Stimulated activated naive CD8-positive, alpha-beta T cell treated with anti-CD3 and anti-CD28 coated beads, Interleukin-15, Interleukin-2, amounts not matched to agents 100 U/mL and 50 U/mL, for 24 hours (primary cell): ENCODE measurements at places on chromosomes 16 and 17.

DNA sequence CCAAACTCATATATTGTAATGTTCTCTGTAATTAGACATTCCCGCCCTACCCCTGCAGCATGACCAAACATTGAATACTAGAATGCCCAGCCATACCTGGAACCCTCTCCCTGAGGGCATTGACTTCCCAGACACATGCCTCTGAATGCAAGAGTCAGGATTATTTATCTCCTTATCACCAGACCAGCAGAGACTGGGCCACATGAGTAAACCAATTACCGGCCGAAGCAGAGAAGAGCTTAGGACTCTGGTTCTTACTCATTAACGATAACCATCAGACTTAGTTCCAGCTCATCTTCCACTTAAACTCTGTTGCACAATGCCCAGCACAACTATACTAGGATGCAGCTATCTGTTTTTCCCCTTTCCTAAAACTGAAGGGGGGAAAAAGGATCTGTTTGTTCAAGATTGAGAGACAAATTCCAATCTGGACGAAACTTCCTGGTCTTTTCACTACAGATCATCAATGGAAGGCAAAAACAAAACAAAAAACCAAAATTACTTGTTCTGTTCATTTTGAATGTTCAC, 88.2 kb upstream of the CORO6 start:
- no peak for DNase-seq

GRCh38 chr16:57514791-57515600, 21.4 kb downstream of the CCDC102A start:
- no peak for DNase-seq

- DNase-seq = no peak
These were observed 3.0 kb upstream of the SLFN5 start for GRCh38 chr17:35239823-35240222.

DNA sequence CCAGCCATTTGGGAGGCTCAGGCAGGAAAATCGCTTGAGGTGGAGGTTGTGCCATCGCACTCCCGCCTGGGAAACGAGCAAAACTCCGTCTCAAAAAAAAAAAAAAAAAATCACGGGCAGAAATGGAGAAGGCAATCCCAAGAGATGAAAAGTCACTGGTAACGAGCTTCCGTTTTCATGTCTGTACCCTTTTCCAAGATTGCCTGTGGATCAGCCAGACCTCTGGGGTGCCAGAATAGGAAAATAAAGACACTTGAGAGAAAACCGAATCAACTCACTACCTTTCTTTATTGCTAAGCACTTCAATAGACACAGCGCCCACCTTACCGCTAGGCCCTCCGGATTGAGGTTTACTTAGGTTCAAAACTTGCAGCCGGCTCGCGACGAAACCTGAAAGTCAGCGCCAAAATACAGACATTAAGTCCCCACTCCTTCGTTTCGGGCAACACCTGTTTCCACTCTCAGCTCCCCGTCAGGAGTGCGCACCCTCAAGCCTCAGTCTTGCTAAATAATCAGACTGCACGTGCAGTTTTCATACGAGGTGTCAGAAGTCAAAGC, 970 bp upstream of the TRAF7 start:
- peak; percentile 37 for DNase-seq

- DNase-seq = no peak
These were observed 13.5 kb downstream of the CDIP1 start for GRCh38 chr16:4525069-4525468.

- peak; percentile 56 for DNase-seq
These were observed 24.4 kb downstream of the LAT start for GRCh38 chr16:29009050-29009837.

DNA sequence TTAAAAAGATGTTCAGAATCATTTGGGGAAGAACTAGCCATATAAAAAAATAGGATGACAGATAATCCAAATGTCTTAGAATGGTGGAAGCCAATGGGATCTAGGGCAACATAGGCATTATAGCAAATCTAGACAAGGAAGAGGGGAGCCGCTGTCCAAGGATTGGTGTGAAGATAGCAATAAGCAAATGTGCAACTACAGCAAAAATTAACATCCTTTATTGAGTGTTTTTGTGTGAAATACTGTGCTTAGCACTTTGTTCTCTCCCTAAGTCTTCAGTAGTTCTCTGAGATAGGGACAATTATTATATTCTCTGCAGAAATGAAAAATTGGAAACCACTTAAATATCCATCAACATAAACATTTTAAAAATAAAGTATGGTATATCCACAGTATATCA, 177.0 kb downstream of the PHKB start:
- no peak for DNase-seq

GRCh38 chr17:73782641-73783381, 138.6 kb upstream of the SDK2 start:
- DNase-seq = no peak

GRCh38 chr16:88479793-88480760, 27.0 kb downstream of the ZFPM1 start:
- peak; percentile 46 for DNase-seq

- DNase-seq = no peak
These were observed 24.0 kb downstream of the MAP3K14 start for GRCh38 chr17:45292696-45293412.

GRCh38 chr17:81027591-81028505, 7.1 kb upstream of the BAIAP2 start:
- no peak for DNase-seq

- peak; percentile 81 for DNase-seq
These were observed at the start of gene NOL3 for GRCh38 chr16:67170168-67170948. Gene NOL3, plus strand, starts transcription at chr16:67170538.

DNA sequence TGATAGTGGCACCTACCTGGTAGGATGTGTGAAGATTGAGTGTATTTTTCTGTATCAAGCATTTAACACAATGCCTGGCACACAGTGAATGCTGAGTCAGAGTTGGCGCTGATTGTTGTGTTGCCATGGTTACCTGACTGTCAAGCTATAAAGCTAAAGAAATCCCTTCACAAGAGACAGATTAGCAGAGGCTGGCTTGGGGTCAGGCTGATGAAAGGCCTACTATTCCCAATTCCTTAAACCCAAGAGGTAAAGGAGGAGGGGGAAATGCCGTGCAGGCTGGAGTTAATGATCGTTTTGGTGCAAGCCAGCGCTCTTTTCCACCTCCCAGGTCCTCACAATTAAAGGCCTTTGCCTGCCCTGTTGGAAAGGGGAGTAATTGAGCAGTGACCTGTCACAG, 5.9 kb downstream of the CLEC19A start:
- no peak for DNase-seq

DNA sequence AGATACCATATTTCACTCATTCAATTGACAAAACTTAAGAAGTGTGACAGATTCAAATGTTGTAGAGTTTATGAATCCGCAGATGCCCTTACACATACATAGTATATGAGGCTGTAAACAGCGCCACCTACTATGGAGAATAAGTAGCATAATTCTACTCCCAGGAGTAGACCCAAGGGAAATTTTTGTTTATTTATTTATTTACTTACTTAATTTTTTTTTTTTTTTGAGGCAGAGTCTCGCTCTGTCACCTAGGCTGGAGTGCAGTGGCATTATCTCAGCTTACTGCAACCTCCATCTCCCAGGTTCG, 35.5 kb downstream of the GAN start:
- no peak for DNase-seq

DNA sequence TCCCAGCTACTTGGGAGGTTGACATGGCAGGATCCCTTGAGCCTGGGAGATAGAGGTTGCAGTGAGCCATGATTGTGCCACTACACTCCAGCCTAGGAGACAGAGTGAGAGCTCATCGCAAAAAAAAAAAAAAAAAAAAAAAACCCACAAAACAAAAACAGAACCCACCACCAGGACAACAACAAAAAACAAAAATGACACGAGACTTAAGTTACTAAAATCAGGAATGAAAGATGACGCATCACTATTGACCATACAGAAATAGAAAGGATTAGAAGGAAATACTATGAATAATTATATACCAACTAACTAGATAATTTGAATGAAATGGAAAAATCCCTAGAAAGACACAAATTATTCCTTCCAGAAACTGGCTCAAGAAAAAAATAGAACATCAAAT, 432.4 kb upstream of the PMFBP1 start:
- DNase-seq = no peak

DNA sequence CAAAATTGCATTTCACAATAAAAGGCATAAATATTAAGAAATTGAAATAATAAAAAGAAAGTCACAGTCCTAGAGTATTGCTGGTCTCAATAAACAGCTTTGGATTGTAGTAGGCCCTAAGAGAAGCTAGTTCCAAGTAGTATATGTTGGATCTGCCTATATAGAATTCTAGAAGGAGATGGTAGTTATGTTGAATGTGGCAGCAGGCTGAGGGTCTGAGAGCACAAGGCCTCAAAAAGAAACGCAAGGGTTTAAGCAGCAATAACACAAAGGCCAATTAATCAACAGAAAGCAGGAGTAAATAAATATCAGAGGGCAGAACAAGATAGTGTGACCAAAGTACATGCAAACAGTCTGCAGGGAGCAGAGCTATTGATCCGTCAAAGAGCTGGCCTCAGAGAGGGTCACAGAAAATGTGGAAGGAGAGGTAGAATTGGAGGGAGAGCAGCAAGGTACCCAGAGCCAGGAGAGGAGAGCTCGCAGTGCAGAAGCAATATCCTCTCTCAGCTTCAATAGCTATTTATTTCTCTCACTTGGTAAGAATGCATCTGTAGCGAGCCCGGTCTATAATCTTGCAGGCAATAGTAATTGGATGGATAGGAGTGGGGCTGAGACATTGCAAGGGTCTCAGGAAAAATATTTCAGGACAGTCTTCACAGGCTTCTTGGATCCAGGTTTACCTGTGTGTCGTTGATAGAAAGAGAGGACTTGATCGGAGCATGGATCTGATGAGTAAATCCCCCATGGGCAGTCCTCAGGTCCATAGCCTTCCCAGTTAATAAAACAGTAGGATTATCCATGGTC, 25.1 kb upstream of the MED13 start:
- no peak for DNase-seq

- DNase-seq = no peak
These were observed 29.0 kb upstream of the IRF8 start for GRCh38 chr16:85869785-85870558.

DNA sequence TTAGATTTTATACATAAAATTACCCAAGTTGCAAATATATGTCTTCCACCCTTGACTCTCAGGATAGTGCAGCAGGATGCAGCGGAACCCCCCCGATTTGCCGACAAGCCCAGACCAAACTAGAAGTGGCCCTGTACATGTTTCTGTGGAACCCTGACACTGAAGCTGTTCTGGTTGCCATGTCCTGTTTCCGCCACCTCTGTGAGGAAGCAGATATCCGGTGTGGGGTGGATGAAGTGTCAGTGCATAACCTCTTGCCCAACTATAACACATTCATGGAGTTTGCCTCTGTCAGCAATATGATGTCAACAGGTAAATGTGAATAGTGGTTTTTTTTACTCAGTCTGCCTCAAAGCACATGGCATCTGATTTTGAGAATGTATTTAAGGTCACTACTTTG, 70.7 kb downstream of the OMG start:
- DNase-seq = no peak

- DNase-seq = no peak
These were observed 126.8 kb upstream of the PSMD7 start for GRCh38 chr16:74169687-74170376.

- DNase-seq = no peak
These were observed 108.7 kb downstream of the SMG6 start for GRCh38 chr17:2194889-2195335.

GRCh38 chr16:66344533-66345145, 21.9 kb upstream of the CDH5 start:
- peak; percentile 49 for DNase-seq

DNA sequence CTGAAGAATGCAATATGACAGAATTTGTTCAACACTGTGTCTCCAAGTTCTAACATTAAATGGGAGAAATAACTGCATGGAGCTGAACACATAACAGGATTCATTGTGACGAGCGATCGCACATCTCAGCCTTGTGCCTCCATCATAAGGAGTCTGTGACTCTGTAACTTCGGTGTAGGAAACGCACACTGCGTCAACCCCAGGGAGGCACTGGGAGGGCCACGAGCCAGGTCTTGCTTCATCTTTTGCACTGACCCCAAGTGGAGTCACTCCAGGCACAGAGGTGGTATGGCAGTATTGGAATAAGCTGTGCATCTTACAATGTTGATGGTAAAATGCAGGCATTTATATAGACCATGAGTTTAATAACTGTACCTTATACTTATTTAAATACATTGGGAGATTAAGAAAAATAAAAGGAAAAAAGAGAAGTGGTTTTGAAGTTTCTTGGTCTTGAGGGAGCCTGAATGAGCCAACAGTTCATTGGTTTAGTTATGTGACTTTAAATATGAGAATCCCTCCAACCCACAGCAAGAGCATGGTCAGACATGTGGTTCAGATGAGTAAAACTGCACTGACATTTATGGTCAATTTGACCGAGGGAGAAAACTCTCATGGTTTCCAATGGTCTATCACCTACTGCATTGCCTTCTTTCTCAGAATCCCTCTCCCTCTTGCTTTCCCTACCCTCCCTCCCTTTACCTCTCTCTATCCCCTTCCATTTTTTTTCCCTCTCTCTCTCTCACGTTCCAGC, 5.7 kb upstream of the PMP22 start:
- no peak for DNase-seq

DNA sequence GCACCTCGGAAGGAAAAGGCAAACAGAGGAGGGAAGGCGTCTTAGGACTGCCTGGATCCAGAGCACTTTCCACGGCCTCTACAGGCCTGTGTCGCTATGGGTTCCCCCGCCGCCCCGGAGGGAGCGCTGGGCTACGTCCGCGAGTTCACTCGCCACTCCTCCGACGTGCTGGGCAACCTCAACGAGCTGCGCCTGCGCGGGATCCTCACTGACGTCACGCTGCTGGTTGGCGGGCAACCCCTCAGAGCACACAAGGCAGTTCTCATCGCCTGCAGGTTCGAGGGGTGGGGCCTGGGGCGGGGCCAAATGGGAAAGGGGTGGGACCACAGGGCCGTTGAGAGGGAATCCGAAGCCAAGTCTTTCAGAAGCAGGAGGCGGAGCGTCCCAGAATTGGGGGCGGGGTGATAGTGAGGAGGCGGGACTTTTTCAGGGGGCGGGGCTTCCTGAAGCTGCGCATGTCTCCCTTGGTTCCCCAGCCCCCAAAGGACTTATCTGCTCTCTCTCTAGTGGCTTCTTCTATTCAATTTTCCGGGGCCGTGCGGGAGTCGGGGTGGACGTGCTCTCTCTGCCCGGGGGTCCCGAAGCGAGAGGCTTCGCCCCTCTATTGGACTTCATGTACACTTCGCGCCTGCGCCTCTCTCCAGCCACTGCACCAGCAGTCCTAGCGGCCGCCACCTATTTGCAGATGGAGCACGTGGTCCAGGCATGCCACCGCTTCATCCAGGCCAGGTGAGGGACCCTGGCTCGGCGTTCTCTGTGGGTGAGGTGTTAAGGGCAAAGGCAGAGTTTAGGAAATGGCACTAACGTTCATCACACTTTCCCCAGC, 939 bp downstream of the BCL6B start:
- peak; percentile 94 for DNase-seq

DNA sequence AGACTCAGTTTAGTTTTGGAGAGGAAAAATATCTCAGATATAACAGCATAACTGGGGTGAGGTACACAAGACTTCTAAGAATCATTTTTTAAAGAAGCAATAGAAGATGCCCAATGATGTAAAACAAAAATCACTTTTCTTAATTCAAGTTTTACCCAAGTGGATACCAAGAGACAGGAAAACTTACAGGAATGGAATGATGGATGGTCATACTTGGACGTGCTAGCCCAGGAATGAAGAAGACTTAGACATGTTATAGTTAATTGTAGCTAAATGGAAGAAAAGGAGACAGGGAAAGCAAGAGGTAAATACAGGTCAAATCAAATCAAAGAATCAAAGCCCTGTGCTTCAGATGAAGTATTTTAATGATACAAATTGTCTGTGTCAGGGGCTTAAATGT, 312.7 kb upstream of the KCNJ16 start:
- no peak for DNase-seq

GRCh38 chr17:43645765-43646481, 15.8 kb downstream of the MEOX1 start:
- peak; percentile 19 for DNase-seq
